ENCODE measurements at places on chromosomes 1 and 21.

DNA sequence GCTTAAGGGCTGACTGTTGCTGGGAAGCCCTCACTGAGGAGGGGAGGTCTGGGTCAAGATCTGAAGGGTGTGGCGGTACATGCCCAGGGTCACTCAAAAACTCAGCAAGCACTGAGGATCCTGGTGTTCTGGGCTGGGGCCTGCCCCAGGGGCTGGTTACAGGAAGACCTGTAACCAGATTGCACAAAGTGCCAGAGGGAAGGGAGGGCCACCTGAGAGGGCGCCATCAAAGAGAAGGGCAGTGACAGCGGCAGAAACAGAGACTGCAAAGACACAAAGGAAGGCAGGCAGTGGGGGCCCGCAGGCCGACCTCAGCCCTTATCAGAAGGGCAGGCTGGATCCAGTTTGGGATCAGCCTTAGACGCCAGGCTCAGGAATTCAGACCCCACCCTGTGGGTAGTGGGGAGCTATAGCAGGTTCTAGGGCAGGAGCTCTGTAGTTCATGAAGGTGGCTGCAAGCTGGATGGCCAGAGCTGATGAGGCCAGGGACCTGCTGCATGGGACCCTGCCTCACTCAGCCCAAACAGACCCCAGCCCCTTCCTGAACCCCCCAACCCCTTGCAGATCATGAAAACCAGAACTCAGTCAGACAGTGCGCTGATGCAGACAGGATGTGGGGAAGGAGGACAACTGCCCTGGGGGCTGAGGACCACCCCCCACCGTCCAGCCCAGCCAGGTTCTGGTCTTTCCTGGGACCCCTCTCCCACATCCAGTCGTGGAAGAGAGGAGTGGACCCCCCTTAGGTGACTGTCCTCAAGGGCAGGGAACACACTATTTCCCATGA, 3.9 kb downstream of the SH2D5 start:
- no peak for DNase-seq

DNA sequence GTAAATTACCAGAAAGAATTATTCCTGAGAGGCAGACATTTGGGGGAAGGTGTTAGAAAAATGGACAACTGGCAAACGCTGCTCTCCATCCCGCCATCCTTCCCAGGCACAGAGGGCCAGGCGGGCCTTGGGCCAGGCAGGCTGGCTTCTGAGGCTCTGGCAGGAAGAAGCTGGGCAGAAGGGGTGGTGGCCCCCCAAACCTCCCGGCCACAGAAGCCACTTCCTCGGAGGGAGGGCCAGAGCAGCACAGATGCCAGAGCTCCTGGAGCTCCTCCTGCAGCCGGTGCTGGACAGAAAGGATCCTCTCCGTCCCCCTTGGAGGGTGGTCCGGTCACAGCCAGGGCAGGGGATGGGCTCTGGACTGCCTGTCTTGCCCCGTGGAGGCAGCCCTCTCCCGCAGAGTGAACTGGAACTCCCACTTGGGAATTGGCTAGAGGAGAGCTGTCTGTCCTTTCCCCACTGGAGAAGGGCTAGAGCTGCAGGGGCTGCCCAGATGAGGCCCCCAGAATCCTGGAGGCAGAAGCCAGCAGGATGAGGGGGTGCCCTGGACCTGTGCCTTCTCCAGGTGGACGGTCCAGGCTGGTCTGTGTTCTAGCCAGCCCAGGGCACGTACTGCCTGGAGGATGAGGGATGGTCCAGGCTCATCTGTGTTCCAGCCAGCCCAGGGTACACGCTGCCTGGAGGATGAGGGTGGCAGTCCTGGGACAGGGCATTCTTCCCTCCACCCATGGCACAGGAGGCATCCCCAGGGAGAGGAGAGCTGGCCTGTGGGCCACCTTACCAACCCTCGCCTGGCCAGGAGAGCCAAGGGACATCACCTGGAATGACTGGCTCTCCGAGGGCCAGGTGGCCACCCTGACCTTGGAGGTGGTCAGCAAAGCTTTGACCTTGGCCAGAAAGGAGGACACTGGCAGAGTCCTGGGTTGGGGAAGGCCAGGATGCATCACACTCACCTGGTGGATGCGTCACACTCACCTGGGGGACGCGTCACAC, 47.4 kb upstream of the ACTRT2 start:
- no peak for DNase-seq

- DNase-seq, result peak; percentile 8
Observed at GRCh38 chr1:78950826-78951225, 55.7 kb downstream of the ADGRL4 start.

GRCh38 chr1:229284887-229285286, 14.0 kb downstream of the RAB4A start:
- no peak for DNase-seq

DNA sequence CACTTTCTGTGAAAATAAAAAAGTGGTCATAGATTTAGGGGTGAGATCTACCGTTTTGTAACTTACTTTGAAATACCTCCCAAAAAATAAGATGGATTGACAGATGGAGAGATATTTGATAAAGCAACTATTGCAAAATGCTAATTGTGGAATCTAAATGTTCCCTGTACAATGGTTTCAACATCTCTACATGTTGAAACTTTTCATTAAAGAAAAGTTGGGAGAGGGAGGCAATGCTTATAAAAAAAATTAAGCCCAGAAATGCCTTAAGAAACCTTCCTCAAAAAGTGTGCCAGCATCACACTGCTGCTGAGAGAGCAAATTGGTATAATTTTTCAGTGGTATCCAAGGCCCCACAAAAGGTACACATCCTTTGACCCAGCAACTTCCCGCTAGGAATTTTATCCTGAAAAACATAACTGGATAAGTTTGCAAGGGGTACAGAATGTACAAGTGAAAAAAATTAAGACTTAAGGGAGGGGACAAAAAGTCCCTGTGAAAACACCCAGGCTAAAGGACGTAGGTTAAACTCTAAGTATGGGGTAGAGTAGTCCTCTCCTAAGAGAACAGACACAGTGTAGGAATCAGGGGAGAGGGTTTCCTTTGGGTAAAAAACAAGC, 84.3 kb downstream of the TGFBR3 start:
- no peak for DNase-seq

DNA sequence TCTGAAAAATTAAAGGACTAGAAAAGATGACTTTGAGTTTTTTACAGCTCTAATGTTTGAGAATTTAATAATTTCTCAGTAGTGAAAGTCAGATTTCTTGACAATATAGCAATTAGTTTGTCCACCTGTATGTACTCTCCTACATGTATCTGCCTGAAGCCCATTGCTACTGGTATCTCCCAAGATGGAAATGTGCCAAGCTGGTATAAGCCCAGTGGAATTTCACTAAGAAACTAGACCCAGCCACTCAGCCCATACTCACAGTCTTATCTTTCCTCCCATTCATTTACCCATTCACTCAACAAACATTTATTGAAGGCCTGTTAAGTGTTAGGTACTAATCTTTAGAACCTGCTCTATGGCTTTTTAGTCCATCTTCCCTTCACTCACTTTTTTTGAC, 21.6 kb upstream of the TRIM45 start:
- no peak for DNase-seq

DNA sequence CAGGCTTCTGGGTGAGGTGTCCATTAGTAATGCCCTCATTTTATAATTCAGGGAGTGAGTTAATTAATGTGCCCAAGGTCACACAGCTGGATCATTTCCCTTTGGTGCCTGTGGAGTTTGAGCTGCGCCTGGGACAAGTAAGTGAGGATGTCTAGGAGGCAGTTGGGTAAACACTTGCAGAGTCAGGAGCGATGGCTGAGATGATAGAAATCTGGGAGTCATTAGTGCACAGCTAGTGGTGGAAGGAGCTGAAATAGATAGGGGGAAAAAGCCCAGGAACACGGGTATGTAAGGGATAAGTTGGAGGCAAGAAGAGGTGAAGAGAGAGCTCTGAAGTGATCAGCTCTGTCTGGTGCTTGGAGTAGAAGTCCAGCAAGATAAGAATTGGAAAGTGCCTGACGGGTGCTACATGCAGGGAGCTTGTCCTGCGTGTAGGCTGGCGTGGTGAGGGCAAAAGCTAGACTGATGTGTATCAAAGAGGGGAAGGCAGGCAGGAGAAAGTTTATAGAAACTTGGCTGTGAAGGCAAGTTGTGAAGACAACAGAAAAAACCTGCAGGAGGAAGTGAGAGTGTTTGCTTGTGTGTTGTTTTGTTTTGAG, 1.7 kb upstream of the SCAF4 start:
- no peak for DNase-seq

DNA sequence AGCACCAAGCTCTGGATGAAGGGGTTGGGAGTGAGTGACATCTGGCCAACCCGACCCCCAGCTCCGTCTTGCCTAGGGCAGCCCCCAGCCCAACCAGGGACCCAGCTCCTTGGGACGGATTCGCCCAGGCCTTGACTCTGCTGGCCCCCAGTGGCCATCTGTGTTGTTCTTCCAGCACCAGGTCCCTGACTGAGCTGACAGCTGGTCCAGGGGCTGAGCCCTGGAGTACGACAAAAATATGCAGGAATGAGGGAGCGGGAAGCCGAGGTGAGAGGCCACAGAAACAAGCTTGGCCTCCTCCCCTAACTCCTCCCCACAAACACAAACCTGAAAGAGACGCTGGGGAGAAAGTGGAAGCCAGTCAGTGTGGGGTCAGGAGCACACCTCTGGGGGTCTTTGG, 55.0 kb upstream of the PAX7 start:
- peak; percentile 90 for DNase-seq

DNA sequence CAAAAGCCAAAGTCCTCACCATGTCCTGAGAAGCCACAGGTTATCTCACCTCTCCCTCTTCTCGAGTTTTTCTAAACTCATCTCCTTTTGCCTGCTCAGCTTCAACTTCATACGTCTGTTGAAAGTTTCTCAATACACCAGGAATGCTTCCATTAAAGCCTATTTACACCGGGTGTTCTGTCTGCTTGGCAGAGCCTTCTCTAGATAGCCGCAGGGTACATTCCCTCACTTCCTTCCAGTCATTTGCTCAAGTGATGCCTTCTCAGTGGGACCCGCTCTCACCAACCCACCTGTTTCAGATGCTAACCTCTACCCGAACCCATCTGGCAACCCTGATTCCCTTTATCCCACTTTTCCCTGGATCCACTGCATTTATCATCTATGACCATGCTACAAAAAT, 257.0 kb upstream of the ADGRL2 start:
- DNase-seq, result no peak

GRCh38 chr1:201275253-201275666, 8.0 kb upstream of the PKP1 start:
- no peak for DNase-seq

- DNase-seq, result no peak
Observed at GRCh38 chr1:41895552-41895951, 23.2 kb downstream of the HIVEP3 start.

- no peak for DNase-seq
Observed at GRCh38 chr1:91582431-91582921, 81.8 kb downstream of the CDC7 start.

DNA sequence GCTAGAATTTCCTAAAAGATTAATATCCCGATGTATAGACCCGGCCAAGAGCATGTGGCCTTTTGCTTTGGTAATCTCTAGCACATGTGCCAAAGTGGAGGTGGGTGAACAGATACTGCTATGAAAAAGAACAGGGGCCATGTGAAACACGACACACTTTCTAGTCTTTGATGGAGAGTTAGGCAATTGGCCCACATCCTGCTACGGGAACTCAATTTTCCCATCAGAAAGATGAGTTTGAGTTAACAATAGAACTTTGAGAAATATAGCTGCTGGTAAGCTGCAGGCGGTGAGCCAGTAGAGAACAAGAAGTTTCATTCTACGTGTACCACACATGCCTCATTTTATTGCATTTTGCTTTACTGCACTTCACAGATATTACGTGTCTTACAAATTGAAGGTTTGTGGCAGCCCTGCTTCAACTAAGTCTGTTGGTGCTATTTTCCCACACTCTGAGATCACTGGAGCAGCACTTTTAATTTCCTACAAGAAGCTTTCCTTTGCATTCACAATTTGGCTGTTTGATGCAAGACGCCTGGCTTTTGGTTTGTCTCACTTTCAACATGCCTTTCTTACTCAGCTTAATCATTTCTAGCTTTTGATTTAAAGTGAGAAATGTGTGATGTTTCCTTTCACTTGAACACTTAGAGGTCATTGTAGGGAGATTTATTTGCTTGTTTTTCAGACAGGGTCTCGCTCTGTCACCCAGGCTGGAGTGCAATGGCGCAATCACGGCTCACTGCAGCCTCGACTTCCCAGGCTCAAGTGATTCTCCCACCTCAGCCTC, 46.3 kb downstream of the HTR6 start:
- no peak for DNase-seq

- DNase-seq, result peak; percentile 80
Observed at GRCh38 chr1:57422271-57423134, 1.4 kb downstream of the DAB1 start.

GRCh38 chr1:218499011-218499691, 154.0 kb downstream of the TGFB2 start:
- no peak for DNase-seq

GRCh38 chr1:209751627-209752231, 4.1 kb upstream of the TRAF3IP3 start:
- no peak for DNase-seq

- no peak for DNase-seq
Observed at GRCh38 chr1:183209533-183210158, 23.6 kb downstream of the LAMC2 start.

DNA sequence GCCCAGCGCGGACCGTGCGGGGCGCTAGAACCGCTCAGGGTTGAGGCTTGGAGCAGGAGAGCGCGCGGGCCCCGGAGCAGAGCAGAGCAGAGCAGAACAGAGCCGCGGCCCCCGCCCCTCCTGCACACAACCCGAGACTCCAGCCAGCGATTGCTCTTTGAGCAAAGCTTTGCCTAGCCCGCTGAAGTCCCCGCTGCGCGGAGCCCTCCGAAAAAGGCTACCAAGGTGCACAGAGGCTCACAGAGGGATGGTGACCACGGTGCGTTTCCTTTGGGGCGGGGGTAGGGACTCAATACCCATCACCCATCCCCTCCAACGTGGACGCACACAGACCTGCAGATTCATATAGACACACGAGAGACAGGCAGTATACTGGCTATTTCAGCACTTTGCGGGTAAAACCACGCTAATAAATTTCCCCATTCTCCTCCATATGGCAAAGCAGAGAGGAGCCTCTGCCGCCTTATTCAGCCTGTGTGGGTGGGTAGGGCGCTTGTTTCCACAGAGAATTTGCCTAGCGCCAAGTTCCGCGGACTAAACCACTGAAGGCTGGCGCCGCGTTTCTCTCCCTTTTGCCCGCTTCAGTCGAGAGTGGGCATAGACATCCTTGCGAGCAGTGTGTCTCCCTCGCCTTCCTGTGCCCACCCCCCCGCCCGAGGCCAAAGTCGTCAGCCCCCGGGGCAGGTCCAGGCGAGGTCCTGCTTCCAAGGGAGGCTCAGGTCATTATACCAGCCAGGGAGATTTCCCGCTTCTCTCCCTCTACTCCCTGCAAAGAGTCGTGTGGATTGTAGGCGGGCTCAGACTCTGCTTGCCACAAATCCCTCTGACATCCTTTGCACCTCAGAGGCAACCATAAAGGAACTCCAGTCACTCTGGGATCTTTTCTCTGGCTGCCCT, 8.5 kb downstream of the HLX start:
- DNase-seq, result peak; percentile 76

GRCh38 chr1:68384321-68384813, 65.4 kb downstream of the RPE65 start:
- no peak for DNase-seq
